ENCODE measurements at places on chromosomes 3 and 15.
A peak's percentile ranks its signal among the peaks of the same experiment; 100 is the strongest.

DNA sequence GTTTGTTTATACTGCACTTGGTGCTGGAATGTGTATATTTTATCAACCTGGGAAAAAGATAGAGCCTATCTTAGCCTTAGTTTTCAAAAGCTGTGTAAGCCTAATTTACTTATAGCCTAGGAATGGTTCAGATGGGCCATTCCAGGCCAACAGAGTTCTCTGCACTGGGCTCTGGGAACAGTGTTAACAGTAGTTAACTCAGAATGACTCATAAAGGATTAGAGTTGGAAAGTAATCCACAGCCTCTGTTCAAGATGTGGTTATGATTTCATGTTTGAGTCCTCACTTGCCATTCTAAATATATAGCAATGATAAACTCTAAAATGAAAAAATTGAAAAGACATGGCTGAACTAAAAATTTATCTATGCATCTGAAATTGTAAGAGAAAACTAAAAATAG lies 22.6 kb upstream of the PEX5L start:
- DNase-seq = no peak

DNA sequence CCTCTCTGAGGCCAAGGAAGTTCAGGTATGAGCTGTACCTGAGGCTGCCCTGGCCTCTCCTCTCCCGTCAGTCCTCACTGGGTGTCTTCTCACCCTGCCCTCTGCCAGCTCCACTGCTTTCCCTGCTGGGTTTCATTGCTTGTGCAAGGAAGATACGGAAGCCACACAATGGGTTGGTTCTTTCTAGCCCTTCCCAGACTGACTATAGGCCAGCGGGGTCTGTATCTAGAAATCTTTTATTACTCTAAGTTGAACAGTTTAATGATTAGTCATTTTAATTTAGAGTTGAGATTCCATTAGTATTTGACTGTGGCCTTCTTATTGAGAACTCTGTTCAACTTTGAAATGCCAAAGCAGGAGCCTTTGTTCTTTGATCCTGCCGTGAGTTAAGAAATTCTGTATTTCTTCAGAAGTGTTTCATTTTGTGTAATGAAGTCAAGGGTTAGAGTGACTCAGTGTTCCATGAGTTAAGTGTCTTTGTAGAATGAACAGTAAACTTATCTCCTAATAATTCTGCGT lies 16.2 kb downstream of the C3orf62 start:
- DNase-seq = no peak

DNA sequence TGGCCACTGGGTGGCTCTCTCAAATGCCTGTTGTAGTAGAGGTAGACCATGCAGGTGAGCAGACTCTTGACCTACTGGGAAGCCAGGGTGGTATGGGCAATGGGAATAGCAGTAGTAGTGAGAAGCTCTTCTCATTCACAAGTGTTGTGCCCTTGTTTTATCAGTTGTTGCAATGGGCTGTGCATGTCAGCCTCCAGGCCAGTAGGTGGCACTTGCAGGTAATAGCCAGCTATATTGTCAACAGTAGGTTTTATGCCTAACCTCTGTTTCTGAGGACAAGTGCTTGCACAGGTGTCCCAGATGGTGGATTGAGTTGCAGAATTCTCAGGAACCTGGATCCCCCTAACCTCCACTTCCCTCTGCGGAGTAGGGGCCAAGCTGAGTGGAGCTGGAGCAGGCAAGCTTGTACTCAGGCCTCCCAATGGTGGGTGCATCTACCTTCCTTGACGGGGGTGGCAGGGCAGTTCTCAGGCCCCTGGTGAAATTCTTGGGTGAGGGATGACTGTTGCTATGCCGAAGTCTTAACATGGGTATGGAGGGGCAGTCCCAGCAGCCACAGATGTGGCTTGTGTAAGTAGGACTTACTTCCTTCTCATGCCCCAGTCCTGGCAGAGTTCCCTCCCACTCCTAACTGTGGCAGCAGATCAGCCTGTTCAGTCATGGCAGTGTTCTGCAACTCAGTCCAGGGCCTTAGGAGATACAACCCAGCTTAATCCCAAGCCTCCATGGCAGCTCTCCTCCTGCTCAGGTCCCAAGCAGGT lies 104.3 kb downstream of the NEO1 start:
- DNase-seq = no peak

DNA sequence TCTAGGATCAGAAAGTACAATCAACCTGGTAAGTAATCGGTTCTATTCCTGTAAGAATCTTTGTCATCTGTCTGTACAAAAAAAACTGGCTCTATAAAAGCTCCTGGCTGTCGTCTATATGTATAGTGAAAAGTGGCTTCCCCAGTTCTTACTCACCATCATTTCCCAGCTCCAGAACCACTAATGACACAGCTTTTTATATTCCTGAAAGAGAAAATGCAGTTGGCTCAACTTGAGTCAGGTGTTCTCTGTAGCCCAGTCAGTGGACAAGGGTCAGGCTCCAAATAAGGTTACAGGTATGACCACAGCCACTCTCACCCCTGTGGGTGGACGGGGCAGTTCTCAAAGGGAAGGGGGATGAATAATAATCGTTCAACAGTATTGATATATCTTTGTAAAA lies 85.1 kb downstream of the AP4E1 start:
- DNase-seq = no peak

DNA sequence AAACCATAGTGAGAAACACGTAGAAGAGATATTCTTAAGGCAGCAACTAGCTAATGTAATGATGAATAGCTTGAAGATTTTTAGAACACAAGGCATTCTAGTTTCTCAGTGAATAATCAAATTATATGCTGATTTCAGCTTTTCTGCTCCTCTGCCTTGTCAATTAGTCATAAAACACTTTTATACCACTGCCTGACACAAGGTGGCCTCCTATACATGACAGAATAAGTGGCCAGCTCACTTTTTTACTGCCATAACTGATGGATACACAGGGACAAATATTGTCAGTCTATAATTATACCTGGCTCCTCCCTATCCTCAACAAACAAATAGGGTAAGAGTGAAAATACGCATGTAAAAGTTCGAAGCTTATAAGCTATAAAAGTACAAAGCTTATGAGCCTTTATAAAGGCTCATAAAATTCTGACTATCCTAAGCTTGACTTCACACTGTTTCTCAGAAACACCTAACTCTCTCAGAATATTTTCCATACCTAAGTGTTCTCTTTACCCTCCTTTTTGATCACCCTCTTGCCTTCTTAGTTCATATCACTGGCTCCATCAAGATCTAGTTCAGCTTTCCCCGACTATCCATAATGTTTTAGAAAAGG lies 81.6 kb downstream of the HERC1 start:
- DNase-seq = no peak

DNA sequence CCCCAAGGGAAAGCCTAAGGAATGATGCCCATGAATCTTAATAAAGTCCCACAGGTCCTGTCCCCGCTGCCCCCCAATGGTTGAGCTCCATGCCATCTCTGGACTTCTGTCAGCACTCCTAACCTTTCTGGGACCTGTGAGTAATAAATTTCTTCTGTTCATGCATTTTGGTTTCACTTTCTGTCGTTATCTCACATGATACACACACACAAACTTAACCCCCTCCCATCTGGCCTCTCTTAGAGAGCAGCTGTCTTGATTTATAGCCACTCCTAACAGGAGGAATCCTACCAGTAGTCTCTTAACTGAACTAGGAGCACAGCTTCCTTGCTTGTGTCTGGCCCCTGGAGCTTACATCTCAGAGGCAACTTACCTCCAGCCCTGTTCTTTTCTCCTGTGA lies 82.7 kb upstream of the SELENOK start:
- no peak for DNase-seq

DNA sequence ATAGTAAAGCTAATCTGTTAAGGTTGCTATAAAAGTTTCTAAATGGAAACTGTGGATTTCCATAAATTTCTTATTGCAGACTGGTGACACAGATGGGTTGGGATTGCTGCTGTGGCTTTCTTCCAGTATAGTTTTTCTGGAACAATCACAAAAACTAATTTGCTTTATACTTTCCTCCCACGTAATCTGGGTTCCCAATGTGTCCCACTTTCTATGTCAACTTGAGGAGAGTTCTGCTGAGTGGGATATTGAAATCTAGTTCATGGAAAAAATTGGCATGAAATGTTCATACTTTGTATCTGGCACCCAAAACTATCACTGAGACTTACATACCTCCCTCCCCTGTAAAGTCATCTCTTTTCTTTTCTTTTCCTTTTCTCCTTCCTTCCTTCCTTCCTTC lies 126.8 kb downstream of the TGFBR2 start:
- DNase-seq = no peak

- DNase-seq = peak; percentile 86
Observed at GRCh38 chr3:187139126-187139894, at the start of gene RPL39L. RPL39L (minus strand) TSS chr3:187139496; CDS start chr3:187121300, 18,196 bp downstream.

GRCh38 chr3:122978569-122978968 lies 49.0 kb downstream of the SEMA5B start:
- DNase-seq = no peak

GRCh38 chr3:42980909-42981308 lies 1.8 kb downstream of the GASK1A start:
- no peak for DNase-seq

DNA sequence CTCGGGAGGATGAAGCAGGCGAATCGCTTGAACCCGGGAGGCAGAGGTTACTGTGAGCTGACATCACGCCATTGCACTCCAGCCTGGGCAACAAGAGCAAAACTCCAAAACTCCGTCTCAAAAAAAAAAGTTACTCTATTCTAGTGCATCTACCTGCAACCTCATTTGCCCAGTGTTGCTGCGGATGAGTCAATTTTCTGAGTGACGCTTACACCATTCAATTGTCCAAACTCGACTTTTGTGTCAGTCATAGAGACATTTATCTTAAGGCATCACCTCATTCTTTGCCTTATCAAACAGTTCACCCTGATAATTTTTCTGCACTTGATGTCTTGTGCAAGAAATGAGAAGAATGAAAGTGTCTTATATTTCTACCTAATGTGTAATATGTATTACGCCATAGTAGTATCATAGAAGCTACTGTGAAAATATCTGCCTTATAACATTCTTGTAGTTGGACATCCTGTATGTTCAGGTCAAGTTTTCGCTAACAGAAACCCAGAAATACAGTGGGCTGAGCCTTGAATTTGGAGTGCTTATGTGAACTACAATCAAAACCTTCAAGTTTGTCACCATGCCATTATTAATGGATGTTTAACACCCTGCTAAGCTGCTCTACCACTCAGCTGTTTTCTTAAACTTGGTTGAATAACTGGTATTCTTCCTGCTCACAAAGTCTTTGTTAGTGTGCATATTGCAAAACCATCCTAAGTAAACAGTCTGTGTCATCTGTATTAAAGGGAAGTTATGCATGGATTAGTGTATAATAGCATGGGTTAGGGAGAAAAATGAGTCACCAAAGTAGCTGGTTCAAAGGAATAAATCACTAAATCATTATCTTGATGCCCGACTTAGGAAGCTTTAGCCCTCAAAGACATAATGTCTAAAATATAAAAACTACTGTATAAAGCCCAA lies 531.0 kb upstream of the NR2F2 start:
- DNase-seq = no peak

GRCh38 chr15:38266247-38266986 lies 13.8 kb downstream of the SPRED1 start:
- DNase-seq = no peak

DNA sequence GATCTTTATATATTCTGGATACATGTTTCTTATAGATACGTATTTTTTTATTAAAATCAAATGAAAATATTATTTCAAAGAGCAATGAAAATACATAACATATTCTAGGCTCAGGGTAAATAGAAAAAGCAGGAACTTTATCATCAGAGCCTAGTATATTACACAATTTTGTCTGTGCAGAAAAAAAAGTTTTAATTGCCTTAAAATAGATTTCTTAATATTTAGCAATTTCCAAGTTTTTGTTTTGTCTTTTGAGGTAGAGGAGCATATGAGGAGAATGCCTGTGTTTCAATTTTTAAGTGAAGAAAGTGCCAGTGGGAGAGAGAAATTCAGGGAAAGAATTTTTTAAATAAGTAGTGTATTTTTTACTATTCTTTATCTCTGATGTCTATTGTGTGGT lies 10.5 kb downstream of the CAPN7 start:
- DNase-seq = no peak

- no peak for DNase-seq
Observed at GRCh38 chr3:107674371-107674770, 151.6 kb downstream of the BBX start.

- no peak for DNase-seq
Observed at GRCh38 chr3:23262766-23263165, 59.6 kb downstream of the UBE2E2 start.

DNA sequence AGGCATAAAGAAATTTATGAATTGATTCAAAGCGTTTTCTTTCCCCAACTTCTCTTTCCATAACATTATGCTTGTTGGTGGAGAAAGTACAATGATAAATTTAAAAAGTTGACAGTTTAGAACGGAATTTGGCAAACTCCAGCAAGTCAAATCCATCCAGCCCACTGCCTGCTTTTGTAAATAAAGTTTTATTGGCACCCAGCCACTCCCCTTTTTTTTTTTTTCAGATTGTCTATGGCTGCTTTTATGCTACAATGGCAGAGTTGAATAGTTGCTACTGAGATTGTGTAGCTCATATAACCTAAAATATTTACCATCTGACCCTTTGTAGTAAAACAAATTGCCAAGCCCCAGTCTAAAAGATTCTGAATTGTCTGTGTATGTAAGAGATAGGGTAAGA lies 112.8 kb upstream of the RBMS3 start:
- DNase-seq = no peak

DNA sequence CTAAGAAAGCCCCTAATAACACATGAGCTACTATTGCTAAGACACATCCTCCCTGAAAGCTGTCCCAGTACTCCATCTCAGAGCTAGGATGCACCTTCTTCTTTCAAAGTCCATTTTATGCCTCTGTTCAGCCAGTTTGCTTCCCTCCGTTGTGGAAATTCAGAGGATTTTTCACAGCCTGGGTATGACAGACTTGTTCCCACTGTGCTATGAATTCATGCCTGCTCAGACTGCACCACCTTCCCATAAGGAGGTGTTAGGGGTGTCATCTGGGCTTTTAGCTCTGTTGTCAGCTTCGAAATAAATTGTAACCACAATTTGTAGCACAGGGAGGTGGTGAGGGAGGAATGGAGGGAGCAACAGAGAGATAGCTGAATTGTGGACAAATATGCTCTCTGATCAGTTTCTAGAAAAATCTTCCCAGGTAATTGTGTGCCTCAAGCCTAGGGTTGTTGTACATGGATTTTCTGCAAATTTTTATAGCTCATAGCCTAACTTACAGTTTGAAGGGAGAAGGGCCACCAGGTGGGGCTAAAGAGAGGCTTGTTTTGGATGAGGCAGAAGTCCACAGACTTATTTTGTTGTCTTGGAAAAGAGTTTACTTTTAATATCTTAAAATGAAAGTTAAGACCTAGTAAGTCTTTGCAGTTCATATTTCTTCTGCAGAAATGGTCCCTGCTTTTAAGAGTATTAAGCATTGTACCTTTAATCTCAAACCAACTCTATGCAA lies 462.0 kb downstream of the PDCD6IP start:
- no peak for DNase-seq
